ENCODE measurements at places on chromosomes 13 and 19. TPM values are rescaled to one million over a fixed set of nuclear protein-coding genes. Genes with fewer than 3 reads are reported as not detected.

Gene F10
- 0.91 TPM for total RNA-seq

Gene CEACAM4
- total RNA-seq = not detected

Gene CHMP2A
- 31.8 TPM for total RNA-seq

Gene POSTN
- total RNA-seq = 32.7 TPM

Gene AMER2
- total RNA-seq = 113 TPM

Gene CAPS
- total RNA-seq = 4.4 TPM

Gene CGB1
- total RNA-seq = not detected
